ENCODE measurements at places on chromosomes 7 and 10.
A peak's percentile ranks its signal among the peaks of the same experiment; 100 is the strongest.

GRCh38 chr7:77281780-77282478, 82.3 kb upstream of the FGL2 start:
- DNase-seq = no peak

DNA sequence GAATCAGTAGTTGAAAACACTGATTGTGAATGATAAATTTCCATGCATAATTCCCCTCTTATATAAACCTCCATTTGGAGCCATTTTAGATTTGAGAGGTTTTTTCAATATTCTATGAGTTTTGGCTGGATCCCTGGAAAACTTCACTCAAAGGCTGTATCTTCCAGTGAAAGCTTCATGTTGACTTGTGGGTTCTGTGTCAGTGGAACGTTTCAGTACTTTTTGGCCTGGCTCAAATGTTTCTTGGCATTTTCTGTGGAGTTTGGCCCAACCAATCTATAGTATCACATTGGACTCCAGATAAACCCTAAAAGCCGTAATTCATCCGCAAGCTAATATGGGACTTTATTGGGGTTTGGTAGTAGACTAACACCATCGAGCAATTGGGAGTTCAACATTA, 172.6 kb upstream of the PRPS1L1 start:
- DNase-seq = no peak

DNA sequence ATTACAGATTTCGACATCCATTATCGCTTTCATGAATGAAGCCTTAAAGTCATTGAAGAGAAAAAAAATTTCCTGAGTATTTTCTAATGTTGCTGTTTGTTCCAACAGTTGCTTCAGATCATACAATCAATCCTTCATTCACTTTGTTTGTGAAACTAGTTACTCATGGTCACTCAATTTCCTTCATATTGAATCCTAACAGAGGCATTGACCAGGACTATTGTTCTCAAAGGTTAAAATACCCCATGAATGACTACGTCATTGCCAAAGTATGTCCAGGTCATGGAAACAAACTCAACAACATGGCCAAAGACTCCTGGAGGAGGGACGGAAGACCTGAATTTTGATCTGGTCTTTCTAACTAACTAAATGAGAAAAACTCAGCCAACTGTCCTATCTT, 54.0 kb upstream of the ABCB5 start:
- DNase-seq = no peak

DNA sequence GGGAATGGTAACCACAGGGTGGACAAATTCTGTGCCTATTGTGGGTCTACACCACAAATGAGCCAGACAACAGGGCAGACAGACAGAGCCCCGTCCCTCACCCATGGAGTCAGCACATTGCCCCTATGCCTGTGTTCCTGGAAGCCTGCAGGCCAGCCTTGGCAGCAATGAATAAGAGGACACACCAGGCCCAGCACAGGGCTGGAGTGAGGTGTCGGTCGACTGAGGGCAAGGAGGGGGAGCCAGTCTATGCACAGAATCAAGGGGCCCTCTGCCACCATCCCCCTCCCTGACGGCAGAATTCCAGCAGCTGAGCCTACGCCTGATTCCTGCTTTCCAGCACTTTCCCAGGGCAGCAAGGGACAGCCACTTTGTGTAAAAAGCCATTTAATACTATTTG, 98.2 kb downstream of the CALN1 start:
- DNase-seq = no peak

DNA sequence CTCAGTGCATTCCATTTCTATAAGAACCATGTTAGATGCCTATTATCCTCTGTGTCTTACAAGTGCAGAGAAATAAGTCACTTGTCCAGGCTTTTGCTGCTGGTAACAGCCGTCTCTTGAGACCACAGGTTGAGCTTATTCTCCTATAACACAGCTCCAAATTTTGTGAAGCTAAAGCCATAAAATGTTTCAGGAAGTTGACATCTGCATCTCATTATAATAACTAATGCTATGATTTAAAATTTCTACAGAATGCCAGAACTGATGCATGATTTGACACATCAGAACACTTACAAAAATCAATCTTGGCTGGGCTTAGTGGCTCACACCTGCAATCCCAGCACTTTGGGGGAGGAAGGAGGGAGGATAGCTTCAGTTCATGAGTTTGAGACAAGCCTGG, 986.9 kb downstream of the TYW1 start:
- DNase-seq = no peak

DNA sequence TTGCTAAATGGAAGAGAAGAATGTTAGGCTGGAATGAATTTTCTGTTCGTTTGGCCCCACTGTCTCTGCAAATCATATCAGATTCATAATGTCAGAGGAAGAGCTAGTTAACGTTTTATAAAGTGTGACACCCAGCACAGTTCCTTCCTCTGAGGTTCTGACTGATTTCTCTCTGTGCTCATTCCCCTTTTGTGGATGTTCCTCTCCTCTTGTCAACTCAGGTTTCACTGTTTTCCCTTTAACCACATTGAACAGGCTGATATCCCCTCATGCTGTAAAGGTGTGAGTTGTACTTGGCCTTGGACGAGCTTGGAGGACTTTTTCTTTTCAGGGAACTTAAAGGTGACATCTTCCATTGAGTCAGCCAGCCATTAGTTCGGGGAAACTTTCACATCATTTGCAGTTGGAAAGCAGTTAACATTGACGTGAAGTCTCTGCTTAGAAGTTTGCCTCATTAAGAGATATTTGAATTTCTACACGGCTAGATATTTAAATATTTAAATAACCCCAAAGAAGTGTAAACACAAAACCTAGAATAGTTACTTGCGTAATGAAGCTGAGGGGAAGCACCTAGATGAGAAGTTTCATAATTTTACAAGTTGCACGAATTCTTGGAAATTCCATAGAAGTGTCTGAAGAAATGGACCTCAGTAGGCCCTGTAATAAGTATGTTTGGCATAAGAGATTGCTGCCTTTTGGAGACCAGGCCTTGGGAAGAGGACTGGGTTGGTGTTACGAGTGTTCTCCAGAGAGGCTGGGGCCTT, 101.5 kb upstream of the EGR2 start:
- DNase-seq = no peak

DNA sequence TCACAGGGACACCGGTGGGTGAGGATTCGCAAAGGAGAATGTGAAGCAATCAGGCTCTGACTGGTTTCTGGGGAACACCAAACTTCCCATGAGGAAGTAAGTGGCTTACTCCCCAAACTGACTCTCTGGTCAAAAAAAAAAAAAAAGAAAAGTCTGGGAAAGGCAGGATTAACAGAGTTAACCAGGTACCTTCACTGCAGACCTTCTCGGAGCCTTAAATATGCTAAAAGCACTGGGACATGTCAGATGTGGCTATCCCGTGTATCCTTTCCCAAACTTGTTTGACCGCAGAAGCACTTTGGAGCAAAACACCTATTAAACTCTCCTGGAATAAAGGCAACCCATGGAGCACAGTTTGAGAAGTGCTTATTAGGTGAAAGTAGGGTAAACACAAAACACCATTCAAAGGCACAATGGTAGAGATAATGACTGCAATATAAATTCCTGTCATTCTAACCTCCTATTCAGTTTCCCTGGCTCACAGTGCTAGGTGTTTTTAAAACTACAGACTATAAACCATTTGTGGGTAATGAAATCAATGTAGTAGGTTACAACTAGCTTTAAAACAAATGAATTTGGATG, 44.1 kb upstream of the MXI1 start:
- DNase-seq = peak; percentile 73

DNA sequence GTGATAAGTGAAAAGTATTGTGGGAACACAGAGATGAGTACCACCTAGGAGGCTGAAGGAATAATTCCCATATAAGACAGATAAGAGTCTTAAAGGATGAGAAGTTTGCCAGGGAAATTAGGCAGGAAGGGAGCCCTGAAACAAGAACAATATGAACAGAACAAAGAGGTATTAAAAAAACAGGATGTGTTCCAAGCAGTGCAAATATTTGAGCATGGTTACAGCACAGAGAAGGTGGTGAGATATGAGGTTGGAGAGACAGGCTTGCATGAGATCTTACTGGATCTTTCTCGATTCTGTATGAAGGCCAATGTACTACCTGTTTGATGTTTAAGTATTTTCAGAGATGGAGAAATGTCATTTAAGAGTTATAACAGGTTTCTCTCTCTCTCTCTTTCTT, 20.3 kb downstream of the TAC1 start:
- DNase-seq = no peak

- DNase-seq = peak; percentile 49
Measured at GRCh38 chr10:86225103-86225782, 141.4 kb downstream of the GRID1 start.

DNA sequence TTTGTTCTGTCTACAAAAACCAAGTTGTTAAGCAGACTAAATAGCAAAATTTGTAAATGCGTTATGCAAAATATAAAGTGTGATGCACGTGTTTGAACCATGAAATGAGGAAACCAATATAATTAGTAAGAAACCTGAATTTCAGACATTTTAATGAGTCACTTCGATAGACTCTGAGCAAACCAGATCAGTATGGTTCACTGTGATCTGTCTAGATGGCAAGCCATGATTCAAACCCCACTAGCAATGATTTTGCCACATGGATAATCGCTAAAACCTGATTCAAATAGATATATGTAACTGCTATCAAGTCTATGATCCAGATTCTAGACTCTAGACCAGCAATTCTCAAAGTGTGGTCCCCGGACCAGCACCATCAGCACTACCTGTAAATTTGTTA, 24.8 kb downstream of the ZC3HAV1 start:
- no peak for DNase-seq

Measured in SW480 (cell line).